CD4-positive, alpha-beta T cell treated with Interleukin-2 at 100 ng/mL for 4 hours (primary cell): ENCODE measurements at places on chromosomes 5 and 9.

DNA sequence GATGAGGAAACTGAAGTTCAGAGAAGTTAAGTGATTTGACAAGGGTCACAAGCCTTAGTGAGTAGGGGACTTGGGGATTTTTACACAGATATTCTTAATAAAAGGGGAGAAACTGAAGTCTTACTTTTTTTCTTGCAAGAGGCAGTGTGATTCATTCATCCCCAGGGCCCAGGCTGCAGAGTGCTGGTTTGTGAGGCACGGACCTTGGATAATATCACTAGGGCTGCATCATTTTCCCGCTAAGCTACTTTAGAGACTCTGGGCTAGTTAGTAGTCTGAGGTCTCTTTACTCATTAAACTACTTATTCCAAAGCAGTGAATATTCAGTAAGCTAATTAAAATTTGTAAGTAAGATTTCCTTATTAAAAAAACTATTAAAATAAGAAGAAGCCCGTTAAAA is 195.0 kb downstream of the PBX3 start:
- DNase-seq = no peak

- no peak for DNase-seq
Observed at GRCh38 chr5:178325679-178326373, 93.2 kb upstream of the PHYKPL start.

DNA sequence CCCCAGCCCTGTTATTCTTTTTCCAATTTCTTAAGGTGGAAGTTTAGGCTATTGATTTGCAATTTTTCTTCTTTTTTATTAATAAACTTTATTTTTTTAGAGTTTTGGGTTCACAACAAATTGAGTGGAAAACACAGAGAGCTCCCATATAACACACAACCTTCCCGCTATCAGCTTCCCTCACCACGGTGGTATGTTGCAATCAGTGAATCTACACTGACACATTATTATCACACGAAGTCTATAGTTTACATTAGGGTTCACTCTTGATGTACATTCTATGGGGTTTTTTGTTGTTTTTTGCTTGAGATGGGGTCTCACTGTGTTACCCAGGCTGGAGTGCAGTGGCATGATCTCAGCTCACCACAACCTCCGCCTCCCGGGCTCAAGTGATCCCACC is 4.8 kb upstream of the NFX1 start:
- no peak for DNase-seq

DNA sequence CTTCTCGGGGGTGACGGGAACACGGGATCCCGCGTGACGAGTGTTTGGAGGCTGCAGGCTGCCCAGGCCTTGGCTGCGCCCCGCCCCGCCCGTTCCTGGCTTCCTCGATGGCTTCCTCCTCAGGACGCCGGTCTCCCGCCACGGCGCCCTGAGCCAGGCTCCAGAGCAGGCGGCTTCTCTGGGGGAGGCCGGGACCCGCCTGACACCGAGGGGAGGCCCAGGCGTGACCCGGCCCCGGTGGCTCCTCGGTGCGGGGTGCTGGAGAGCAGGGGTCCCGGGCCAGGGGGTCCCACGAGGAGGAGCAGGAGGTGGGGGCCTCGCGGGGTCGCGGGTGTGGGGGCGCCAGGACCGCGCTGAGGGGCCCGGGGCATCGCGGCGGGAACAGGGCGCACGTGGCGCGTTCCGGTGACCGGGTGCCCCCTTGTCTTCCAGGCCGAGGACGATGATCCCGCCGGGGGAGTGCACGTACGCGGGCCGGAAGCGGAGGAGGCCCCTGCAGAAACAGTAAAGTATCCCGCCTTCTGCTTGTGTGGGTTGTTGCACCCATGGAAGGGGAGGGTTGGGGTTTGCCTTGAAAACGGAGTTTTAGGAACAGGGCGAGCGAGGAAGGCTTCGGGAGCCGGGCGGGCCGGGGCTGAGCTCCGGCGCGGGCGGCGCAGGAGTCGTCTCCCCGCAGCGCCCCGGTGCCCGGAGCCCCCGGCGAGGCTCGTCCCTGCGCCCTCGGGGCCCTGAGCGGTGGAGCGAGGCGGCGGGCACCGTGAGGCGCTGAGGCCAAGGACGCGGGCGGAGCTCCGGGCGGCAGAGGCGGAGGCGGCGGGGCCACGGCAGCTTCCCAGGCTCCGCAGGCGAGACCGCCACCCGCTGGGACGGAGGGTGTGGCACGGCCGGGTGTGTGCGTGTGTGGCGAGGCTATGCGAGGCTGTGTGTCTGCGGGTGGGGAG is 22.2 kb downstream of the AHRR start:
- DNase-seq = peak; percentile 29

DNA sequence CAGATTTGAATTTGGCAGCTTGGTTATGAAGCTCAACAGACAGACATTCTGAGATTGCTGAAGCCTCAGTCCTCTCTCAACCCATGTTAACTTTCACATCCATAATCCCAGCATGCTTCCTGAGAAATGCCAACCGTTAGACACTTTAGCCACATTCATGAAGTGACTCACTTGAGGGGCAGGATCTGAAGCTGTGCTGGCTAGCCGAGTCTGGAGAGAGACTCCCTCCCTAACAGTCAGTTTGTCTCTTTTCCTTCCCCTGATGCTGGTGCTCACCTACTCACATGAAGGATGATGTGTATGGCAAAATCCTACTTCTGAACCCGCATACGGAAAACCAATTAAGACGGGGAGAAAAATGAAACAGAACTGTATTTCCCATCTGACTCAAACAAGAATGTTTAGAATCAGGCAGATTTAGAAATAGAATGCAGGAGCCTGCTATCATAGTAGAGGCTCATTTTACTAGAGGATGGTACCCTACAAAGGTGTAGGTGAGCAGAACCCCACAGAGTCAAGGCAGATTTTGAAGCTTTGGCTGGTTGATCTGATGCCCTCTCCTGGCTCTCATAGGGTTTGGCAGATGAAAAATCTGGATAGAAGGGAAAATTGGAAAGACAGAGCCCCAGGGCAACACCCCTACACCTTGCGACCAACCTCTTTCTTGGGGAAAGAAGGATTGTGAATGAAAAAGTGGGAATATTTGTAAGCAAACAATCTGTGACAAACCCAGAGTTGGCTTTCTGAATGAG is 150.9 kb upstream of the LHFPL2 start:
- DNase-seq = no peak

DNA sequence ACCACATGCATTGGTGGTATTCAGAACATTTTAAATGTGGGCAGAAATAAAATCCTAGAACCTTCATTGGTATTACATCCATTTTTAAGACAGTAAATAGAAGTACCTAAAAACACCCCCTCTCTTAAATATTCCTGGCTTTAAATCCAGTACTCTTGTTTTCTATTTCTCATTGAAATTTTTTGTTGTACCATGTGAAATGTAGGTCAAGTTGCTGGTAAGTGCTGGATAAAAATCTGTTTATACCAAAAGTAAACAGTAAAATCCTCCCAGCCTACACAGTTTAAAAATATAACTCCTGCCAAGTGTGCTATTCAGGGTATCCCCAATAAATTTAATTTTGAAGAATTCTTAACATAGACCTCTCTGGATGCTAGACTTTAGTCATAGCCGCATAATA is 75.0 kb upstream of the FST start:
- no peak for DNase-seq

GRCh38 chr9:121844098-121844497 is 192.7 kb downstream of the DAB2IP start:
- no peak for DNase-seq

GRCh38 chr5:100800562-100800961 is 102.5 kb downstream of the ST8SIA4 start:
- no peak for DNase-seq

DNA sequence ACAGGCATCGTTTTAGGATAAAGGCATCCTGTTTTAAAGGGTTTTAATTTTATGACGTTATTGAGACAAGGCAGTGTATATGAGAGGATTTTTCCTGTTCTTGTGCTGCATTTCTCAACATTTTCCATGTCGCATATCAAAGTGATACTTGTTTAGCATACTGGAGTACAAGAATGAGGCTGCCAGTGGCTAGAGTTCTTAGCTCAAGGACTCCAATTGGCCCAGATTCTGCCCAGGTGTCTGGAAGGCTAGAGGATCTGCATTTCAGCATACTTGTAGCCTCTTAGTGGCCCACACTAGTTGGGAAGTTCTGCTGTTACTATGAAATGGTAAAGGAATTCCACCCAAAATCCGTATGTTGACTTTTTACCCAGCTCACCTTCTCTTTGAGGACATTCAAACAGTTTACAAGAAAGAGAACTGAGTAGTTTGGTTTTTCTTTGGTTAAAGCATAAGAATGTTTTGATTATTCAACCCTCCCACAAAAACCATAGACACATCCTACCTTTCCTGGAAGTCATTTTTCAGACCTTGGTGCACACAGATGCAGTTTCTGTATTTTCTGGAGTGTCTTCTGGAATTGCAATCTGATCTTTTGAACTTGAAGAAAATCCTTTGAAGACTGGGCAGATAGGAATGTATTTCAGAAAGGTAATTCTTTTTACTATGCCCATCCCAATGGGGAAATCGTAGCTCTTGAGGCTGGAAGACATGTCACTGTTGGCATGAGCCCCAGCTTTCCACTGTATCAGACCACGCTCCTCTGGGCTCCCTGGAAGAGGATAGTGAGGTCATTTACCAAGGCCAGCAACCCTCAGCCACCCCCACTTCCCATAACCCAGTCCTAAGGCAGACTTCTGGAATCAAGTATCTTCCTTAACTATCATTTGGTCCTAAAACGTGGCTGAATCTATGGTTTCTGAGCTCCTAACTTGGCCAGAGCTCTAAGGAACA is 11.3 kb downstream of the SLC23A1 start:
- no peak for DNase-seq

GRCh38 chr5:164301708-164302107 is 796.3 kb downstream of the MAT2B start:
- DNase-seq = no peak

- peak; percentile 13 for DNase-seq
Observed at GRCh38 chr5:61534481-61535267, 202.6 kb downstream of the ZSWIM6 start.

DNA sequence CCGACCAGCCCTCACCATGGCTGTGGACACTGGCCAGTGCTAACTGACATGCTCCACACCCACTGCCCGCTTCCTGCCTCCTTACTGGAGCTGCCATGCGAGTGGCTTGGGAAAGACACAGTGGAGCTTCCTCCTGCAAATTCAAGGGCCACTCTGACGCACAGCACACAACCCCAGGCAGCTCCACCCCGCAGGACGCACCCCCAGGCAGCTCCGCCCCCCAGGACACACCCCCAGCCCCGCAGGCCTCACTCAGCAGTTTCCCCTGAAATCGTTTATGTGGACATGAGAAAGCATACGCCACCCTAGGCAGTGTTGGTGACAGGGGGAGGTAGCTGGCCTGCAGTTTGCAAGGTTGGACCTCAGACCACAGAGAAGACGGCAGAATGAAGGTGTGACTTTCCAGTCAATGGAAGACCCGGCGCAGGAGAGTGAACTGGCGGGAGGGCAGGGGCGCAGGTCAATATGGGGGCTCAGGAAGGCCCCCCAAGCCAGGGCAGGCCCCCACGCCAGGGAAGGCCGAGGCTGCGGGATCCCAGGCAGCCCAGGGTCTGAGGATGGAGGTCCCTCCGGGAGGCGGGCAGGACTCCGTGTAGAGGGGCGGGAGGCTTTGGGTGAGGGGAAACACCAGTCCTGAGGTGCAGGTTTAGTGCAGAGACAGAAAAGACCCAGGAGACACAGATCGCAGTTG is 21.6 kb downstream of the LPCAT1 start:
- peak; percentile 26 for DNase-seq

DNA sequence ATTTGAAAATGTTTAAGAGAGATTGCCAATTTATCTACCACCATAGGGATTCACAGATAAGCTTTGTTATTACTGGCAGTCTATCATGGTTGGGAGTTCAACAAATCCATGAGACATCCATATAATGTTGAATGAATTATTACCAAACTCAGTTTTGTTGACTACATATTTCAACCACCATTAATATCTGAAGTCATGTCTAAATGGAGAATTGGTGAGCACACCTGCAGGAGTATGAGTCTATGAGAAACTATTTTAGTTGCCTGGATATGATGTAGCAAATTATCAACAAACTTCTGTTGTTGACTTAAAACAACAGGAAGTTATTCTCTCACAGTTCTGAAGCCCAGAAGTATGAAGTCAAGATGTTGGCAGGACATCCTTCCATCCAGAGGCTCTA is 126.8 kb upstream of the FBXL7 start:
- DNase-seq = no peak

- DNase-seq = no peak
Observed at GRCh38 chr5:93220431-93220830, 360.6 kb downstream of the NR2F1-AS1 start.

GRCh38 chr5:9538504-9538903 is 7.4 kb downstream of the SEMA5A start:
- peak; percentile 30 for DNase-seq

DNA sequence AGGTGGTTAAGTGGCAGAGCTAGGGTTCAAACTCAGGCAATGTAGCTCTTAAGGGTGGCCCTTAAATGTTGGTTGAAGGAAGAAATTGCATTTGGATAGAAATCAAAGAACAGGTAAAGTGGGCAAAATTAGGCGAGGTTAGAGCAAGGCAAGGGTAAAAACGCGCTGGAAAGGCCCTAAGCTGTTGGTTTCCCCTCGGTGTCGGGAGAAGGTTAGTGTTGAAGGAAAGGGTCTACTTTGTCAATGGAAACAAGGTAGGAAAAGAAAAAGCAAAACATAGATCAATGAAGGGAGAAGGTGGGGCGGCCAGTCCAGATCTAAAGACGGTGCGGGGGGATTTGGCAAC is 431 bp downstream of the FASTKD3 start:
- DNase-seq = no peak

DNA sequence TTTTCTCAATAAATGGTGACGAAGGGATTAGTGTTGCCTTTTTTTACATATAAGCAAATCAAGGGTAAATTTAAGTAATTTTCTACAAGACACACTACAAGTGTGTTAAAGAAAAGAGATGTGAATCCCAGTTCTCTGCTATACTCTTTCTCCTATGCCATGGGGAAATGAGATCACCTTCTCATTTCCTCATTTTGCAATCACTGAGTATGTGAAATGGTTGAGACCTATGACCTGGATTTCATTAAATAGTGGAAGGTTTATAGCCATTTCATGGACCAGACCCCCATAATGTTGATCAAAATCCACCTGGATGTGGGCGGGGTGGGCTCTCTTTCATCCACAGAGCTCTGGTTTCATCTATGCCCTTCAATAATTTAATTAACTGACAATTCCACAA is 66.9 kb upstream of the SLIT3 start:
- no peak for DNase-seq

GRCh38 chr5:41929035-41929434 is 4.0 kb downstream of the FBXO4 start:
- DNase-seq = no peak

DNA sequence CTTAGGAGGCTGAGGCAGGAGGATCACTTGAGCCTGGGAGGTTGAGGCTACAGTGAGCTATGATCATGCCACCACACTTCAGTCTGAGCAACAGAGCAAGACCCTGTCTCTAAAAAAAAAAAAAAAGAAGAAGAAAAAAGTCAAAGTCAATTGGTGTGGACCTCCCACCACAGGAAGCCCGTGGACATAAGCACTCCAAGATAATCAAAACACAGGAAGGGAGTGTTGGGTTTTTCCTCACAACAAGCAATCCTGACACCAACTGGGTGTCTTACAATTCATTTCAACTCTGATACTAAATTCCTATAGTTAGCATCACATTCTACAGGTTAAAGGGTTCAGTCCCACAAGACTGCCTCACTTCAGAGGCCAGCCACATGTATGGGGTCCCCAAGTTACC is 70.7 kb downstream of the PDE6A start:
- DNase-seq = no peak
